Activated CD8-positive, alpha-beta T cell treated with anti-CD3 and anti-CD28 coated beads for 36 hours (primary cell): ENCODE measurements at places on chromosomes 4 and X.

- H3K4me1 ChIP-seq = peaks cover 43% of the 10 kb centered on the region
- peak; percentile 91 for DNase-seq
- peaks cover 3% of the 10 kb centered on the region for H3K36me3 ChIP-seq
- peak overlapping the region; percentile 91 for H3K27ac ChIP-seq
These were observed 138.6 kb downstream of the AFF1 start for GRCh38 chr4:87073199-87074120.

DNA sequence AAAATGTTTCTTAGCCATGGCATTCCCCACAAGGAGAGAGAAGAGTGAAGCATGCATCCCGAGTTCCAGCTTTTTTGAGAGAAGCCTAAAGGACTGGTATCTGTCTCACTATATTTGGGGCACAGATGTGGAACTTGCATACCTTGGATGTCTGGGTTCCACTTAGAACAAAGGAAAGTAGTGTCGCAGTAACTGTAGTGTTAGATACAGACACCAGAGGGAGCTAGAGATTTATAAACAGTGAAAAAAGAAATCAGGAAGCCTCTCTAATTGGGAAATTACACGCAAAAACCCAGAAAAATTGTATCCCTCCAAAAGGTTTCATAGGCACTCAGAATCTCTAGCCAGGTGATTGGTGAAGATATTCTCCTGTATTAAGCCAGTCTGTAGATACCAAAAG is 34.4 kb downstream of the AGTR2 start:
- H3K36me3 ChIP-seq = no peaks in the 10 kb centered on the region
- no peak for DNase-seq
- no peak overlapping the region for H3K4me3 ChIP-seq
- no peak overlapping the region for H3K27ac ChIP-seq

GRCh38 chrX:149720021-149720689 is 8.3 kb downstream of the MAGEA11 start:
- no peaks in the 10 kb centered on the region for H3K4me1 ChIP-seq
- H3K27me3 ChIP-seq = no peaks in the 10 kb centered on the region
- no peak for DNase-seq
- no peaks in the 10 kb centered on the region for H3K36me3 ChIP-seq

DNA sequence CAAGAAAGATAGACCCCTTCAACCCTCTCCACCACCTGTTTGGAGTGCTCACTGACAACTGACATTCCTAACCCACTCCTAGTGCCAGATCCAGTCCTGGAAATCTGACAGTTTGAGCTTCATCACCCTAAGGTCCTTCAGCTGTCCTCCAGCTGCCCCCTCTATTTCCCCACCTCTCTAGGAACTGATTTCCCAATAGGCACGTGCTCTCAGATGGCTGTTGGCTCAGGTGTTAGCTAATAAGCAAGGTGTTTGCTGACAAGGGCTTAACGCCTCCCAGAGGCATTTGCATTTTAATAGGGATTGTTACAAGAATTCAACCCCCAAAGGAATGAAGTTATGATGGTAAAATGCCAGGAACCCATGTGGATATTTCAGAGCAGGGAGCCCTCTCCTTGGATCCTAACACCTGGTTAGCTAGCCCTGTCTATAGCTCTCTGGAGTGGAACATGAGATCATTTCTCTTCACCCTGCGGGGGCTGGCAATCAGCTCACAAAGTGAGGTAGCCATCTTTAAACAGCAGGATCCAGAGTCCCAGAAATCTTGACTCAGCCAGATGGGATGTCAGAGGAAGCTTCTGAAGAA is 348.5 kb upstream of the SFRP2 start:
- no peak overlapping the region for H3K4me3 ChIP-seq
- no peak overlapping the region for H3K27ac ChIP-seq
- peaks cover 2% of the 10 kb centered on the region for H3K27me3 ChIP-seq
- no peak for DNase-seq
- no peaks in the 10 kb centered on the region for H3K36me3 ChIP-seq

DNA sequence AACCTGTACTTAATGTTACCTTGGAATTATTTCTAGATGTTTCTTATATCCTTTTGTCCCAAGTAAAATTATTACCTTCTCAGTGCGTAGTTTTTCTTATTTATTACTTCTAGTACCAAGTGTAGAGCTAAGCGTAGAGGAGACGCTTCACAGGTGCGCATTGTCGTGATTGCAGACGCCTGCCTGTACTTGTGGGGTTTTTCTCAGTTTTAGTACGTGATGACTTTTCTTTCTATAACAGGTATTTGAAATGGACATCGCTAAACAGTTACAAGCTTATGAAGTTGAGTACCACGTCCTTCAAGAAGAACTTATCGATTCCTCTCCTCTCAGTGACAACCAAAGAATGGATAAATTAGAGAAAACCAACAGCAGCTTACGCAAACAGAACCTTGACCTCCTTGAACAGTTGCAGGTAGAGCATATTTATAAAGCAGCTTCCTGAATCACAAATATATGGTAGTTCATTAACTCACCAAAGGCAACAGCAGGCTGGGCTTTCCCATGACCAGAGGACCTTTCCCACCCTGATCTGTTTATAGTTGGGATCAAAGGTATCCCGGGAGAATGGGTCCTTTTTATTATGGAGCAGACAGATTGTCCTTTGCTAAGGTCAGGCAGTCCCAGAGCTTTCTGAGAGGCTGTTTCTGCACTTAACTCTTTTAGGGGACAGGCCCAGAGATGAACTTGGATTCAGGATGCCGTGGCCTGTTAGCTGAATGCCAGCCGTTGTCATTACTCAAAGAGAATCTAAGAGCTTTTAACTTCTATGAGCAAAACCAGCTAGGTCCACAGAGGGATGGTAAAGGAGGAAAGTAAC is 172.9 kb downstream of the PTTG2 start:
- DNase-seq = no peak
- H3K4me1 ChIP-seq = peaks cover 59% of the 10 kb centered on the region
- H3K27ac ChIP-seq = no peak overlapping the region
- no peak overlapping the region for H3K4me3 ChIP-seq
- no peaks in the 10 kb centered on the region for H3K27me3 ChIP-seq

DNA sequence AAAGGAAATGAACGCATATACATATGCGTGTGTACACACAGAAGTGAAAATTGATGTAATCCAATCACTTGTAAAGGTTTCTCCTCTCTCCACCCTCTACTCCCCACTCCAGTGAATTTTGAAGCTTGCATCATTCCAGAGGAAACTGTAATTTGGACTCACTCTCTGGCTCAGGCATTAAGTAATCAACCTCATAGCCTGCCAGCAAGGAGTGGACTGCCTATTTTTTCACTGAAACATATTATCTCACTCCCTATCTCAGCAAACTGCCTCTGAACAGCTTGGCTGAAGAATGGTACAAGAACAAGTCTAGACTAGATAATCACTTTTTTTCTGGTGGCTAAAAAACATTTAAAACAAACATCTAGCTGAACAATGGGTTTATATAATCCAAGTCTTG is 124.2 kb downstream of the C4orf51 start:
- no peak overlapping the region for H3K27ac ChIP-seq
- H3K36me3 ChIP-seq = peaks cover 63% of the 10 kb centered on the region
- peaks cover 58% of the 10 kb centered on the region for H3K4me1 ChIP-seq
- DNase-seq = no peak
- no peak overlapping the region for H3K4me3 ChIP-seq
- no peaks in the 10 kb centered on the region for H3K27me3 ChIP-seq

DNA sequence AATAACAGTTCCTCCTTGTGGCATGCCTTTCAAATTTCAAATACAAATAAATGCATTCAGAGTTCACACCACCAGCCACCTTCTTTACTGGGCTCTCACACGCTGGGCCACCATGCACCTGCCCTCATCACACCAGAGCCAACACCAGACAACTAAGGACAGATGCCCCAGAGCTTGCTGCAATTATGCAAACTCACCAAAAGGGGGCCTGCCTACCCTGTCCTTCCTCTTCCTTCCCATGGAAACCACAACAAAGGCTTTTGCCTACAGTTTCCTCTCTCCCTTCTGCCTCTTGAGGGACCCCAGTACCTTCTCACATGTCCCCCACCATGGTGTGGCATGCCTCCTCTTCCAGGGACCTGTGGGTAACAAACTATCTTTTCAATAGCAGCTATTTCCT is 1333.9 kb upstream of the TENM3 start:
- H3K4me1 ChIP-seq = no peaks in the 10 kb centered on the region
- no peaks in the 10 kb centered on the region for H3K27me3 ChIP-seq
- H3K27ac ChIP-seq = no peak overlapping the region
- DNase-seq = no peak
- no peak overlapping the region for H3K4me3 ChIP-seq

DNA sequence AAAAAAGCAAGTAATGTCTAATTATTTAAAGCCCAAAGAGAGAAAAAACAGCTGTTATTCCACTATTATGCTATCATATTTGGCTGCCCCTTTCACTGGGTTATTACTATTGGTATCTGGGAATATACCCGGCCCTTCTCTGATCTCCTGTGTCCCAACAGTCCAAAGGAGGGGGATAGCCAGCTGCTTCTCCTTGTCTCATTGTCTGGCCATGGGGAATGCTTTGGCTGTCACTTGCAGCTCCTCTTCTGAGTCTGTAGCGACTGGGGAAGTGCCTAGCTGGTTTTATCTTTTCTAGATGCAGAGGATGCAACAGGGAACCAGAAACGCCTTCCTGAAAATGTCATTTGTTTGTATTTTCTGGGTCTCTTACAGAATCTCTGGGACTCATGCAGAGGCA is 33.9 kb downstream of the MGARP start:
- no peaks in the 10 kb centered on the region for H3K4me1 ChIP-seq
- H3K27ac ChIP-seq = no peak overlapping the region
- H3K27me3 ChIP-seq = no peaks in the 10 kb centered on the region
- H3K4me3 ChIP-seq = no peak overlapping the region

DNA sequence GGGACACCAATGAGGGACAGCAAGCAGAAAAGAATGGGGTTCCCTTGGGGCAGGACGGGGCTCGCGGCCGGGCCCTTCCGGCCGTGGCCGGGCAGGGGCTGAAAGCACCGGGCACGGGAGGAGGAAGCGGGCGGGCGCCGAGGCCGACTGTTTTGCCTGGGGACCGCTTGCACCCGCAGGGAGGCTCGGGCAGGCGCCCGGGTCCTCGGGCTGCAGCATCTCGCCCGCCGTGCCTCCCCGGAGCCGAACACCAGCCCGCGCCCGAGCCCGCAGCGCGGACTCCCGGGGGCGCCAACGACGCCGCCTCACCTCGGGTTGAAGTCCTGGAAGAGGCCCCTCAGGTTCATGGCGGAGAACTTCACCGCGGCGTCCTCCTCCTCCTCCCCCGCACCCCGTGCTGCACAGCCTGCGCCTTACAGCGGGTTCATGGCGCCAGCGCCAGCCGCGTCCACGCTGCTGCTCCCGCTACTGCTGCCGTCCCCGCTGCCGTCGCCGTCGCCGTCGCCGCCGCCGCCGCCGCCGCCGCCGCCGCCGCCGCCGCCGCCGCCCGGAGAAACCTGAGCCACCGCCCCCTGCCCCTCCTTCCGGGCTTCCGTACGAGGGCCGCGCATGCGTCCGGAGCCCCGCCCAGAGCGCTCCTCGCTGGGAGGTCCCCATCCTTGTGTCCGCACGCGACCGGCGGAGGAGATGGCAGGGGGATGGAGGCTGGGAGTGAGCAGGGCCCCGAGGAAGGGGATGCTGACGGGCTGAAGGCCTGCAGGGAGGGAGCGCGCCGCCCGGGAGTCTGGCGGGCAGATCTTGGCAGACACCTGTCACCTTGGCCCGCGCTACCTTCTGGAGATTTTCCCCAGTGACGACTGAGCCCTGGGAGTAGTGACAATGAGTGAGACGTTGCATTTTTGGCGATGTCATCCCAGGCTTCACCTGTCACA is at the start of gene TMEM185A:
TMEM185A (minus strand) TSS at position 559 of the 932 bp plus-strand sequence; CDS start at position 347, 212 bp downstream.
- H3K27me3 ChIP-seq = peaks cover 2% of the 10 kb centered on the region
- peak within 1 kb of the TSS; percentile 86 for H3K4me3 ChIP-seq
- H3K27ac ChIP-seq = peak within 1 kb of the TSS; percentile 85
- H3K36me3 ChIP-seq = no peaks in the 10 kb centered on the region
- peaks cover 36% of the 10 kb centered on the region for H3K4me1 ChIP-seq

DNA sequence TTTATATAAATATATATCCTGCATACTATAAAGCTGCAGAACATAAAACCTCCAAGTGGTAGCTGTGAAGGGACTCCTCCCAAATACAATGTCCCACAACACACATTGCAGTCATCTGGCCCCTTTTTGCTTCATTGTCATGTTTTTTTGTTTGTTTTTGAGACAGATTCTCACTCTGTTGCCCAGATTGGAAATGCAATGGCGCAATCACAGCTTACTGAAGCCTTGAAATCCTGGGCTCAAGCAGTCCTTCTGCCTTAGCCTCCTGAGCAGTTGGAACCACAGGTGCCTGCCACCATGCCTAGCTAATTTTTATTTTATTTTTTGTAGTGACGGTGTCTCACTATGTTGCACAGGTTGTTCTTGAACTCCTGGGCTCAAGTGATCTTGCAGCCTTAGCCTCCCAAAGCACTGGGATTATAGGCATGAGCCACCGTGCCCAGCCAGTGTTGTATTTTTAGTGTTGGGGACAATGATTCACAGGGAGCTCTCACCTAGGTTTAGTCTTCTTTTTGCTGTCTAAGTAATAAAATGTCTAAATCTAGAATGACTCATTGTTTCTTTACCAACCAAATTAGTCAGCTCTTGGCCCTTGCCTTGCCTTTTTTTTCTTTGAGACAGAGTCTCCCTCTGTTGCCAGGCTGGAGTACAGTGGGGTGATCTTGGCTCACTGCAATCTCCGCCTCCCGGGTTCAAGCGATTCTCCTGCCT is 24.0 kb upstream of the XIAP start:
- H3K4me3 ChIP-seq = no peak overlapping the region
- peaks cover 4% of the 10 kb centered on the region for H3K27me3 ChIP-seq
- peaks cover 4% of the 10 kb centered on the region for H3K4me1 ChIP-seq
- no peak overlapping the region for H3K27ac ChIP-seq

DNA sequence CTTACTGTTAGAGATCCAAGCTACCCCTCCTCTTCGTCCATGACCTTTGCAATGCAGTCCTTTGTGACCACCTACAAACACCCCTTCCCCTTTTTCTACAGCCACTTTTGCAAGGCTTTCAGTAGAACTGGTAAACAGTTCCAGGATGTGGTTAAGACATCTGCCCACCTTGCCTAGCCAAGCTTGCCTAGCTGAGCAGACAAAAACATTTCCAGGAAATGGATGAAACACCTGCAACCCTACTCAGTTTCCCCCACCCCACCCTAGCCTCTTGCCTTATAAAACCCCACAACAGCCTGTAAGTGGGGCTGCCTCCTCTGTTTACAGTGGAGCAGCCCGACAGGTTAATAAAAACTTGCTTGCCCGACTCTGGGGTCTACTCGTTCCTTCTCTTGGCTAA is 133.8 kb downstream of the ZC4H2 start:
- peak; percentile 54 for DNase-seq
- H3K4me3 ChIP-seq = no peak overlapping the region
- peaks cover 38% of the 10 kb centered on the region for H3K36me3 ChIP-seq

DNA sequence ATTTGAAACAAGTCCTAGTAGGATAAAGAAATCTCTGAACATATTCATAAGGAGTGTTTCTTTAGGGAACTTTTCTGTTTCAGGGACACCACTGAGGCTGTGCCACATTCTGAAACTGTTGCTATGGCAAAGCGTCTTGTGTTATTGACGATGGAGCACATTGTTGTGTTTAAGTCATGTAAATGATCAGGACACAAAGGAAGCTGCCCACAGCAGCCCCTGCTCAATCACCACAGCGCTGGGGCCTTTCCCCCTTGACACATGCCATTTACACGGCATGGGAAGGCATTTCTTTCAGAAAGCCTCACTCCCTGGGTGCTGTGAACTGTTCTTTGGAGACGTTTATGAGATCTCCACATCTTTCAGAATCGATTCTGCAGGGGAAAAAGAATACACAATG is 39.8 kb upstream of the MID1 start:
- H3K27me3 ChIP-seq = no peaks in the 10 kb centered on the region
- no peak for DNase-seq
- H3K36me3 ChIP-seq = no peaks in the 10 kb centered on the region
- H3K4me1 ChIP-seq = no peaks in the 10 kb centered on the region
- H3K27ac ChIP-seq = no peak overlapping the region

GRCh38 chr4:7389101-7389701 is 45.5 kb downstream of the PSAPL1 start:
- H3K36me3 ChIP-seq = no peaks in the 10 kb centered on the region
- no peak overlapping the region for H3K4me3 ChIP-seq
- no peak for DNase-seq
- H3K27me3 ChIP-seq = no peaks in the 10 kb centered on the region
- no peaks in the 10 kb centered on the region for H3K4me1 ChIP-seq
- H3K27ac ChIP-seq = no peak overlapping the region
